ENCODE measurements at places on chromosomes 3 and 15.

DNA sequence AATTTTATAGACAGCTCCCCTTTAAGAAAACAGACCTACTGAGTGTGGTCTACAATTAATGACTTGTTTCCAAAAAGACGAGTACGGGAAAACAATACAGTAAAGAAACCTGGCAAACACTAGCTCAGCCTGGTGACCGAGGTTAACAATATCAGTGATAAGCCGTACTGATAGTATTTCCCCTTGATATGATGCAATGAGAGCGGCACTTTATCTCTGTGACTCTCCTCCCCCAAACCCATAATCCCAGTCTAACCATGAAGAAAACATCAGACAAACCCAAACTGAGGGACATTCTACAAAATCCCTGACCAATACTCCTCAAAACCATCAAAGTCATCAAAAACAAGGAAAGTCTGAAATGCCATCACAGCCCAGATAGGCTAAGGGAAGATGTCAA is 8.2 kb downstream of the DENND4A start:
- DNase-seq: no peak

GRCh38 chr3:36843065-36844051 is 79.0 kb upstream of the DCLK3 start:
- DNase-seq: peak; percentile 22

GRCh38 chr15:87686841-87687522 is 569.6 kb downstream of the NTRK3 start:
- no peak for DNase-seq

GRCh38 chr3:184259396-184259877 is 1.9 kb downstream of the CAMK2N2 start:
- no peak for DNase-seq

DNA sequence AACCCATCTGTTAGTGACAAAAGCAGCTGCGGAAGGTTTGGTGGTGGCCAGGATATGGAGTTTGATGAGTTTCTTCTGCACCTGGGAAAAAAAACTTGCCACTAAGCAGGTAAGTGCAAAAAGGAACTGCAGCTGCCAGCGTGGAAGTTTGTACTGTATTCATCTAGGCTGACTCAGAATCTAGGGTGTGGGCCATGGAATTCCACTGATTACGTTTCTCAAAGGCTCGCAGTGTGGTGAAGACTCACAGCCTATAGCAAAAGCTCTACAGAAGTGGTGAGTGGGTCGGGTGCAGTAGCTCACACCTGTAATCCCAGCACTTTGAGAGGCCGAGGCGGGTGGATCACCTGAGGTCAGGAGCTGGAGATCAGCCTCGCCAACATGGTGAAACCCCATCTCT is 334.6 kb upstream of the GRM7 start:
- DNase-seq: no peak

- no peak for DNase-seq
Observed at GRCh38 chr3:193564012-193564411, 9.3 kb upstream of the ATP13A4 start.

GRCh38 chr3:13249664-13250390 is 170.3 kb downstream of the NUP210 start:
- no peak for DNase-seq

DNA sequence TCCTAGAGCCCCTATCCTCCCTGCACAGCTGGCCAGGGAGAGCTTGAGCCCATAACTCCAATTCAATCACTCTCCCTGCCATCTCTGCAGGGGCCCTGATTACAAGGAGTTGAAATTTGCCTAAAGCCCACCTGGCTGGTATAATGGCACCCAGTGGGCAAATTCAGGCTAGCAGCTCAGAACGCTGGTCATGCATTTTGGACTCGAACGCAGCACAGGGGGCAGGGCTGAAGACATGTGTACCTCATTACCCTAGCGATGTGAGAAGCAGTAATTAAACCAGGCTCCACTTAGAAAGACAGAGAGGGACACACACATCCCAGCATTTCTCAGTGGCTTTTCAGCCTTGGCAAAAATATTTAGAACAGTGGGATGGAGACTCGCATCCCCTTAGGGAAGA is 3.2 kb downstream of the INSYN1 start:
- DNase-seq: no peak

GRCh38 chr3:3848923-3849275 is 49.7 kb downstream of the LRRN1 start:
- no peak for DNase-seq

DNA sequence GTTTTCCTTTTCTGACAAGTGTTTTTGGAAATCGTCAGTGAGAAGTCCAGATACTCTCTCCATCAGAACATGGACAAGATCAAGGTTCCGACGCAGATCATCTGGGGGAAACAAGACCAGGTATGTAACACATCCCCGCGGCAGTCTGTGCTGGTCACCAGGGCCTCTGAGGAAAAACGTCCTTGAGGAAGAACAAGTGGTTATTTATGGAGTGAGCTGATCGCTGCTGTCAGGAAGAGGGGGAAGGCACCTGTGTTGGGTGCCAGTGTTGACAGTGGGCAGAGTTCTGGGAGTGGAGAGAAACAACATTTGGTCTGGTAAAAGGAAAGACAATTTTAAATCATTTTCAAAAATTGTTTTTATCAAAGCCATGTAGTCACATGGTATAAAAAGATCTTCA is 20.7 kb upstream of the RPP14 start:
- no peak for DNase-seq

DNA sequence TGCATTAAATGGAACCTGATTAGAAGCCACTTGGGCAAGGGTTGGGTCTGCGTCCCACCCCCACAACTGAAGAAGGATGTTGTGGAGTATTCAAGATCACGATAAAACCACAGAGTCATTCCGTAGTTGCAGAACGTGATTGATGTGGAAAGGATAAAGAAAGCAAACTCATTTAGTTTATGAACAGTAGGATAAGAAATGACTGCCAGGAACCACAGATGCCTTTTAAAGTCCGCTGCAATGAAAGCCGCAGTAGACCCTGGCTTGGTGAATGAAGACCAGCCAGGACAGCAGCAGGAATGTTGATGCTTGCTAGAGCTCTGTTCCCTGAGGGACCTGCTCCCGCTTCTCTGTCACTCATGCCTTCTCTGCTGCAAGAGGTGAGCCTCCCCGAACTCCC is 111.5 kb downstream of the GABRG3 start:
- DNase-seq: no peak

DNA sequence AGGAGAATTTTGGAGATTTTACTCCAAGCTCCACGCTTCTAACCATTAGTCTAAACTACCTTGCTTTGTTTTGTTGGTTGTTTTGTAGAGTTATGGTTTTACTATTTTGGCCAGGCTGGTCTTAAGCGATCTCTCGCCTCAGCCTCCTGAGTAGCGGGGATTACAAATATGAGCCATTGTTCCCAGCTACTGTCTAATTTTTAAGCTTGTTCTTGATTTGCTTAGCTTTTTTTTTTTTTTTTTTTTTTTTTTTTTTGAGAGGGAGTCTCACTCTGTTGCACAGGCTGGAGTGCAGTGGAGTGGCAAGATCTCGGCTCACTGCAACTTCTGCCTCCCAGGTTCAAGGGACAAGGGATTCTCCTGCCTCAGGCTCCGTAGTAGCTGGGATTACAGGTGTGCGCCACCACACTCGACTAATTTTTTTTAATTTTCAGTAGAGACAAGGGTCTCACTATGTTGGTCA is 28.5 kb downstream of the EFCAB12 start:
- DNase-seq: no peak

- no peak for DNase-seq
Observed at GRCh38 chr3:27456554-27456953, 27.6 kb downstream of the SLC4A7 start.

DNA sequence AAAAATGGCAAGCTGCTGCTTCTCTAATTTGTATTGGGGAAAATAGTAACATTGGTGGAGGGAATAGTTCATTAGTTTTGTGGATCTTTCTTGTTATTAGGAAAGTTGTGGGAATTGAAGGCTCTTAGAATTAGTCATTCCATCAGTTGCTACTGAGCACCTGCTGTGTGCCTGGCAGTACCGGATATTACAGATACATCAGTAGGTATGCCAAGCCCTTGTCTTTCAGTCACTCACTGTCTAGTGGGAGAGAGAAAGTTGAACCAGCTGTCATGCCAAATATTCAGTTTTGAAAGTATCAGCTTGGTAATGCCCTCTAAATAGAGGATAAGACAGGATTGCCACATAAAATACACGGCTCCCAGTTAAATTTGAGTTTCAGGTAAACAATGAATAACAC is 32.5 kb downstream of the IGSF10 start:
- no peak for DNase-seq

DNA sequence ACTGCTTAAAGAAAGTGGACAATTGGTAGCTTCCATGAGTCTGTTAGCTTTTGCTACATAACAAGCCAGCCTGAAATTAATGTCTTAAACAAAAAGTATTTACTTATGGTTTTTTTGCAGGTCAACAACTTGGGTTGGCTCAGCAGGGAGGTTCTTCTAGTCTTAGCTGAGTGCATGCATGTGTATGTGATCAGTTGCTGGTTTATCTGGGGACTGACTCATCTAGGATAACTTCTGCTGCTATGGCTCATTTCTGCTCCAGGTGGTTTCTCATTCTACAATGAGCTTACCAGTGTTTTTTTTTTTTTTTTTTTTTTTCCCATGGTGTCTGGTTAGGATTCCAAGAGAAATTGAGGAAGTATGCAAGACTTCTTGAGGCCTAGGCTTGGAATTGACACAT is 244.7 kb downstream of the NSUN3 start:
- DNase-seq: no peak

DNA sequence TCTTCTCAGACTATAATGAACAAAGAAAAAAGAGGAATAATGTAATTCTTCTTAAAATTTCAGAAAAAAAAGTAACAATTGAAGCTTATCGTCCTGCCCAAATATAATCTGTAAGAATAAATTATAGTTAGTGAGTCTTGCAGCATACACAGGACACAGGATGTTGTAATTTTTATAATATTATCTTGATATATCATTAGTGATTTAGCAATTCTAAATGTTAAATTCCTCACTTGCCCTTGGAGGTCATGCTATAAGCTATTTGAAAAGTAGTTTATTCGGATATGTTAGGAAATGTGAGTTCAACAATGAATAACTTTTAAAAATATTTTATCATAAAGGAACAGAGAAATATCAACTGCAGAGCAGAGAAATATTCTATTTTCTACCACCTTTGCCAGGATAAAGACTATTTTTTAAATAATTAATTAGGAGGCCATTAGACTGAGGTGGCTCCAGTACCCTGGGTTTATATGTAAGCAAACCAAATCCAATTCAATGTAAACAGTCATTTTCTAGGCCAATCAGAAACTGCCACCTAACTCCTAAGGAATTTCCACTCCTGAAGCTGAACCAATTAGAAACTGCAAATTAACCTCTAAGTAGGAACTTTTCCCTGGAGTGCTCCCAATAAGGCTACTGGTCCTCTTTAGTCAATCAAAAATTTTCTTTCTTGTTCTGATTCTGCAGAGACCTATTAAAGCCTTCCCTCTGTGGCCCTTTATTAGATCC is 1109.3 kb downstream of the ROBO2 start:
- DNase-seq: no peak

DNA sequence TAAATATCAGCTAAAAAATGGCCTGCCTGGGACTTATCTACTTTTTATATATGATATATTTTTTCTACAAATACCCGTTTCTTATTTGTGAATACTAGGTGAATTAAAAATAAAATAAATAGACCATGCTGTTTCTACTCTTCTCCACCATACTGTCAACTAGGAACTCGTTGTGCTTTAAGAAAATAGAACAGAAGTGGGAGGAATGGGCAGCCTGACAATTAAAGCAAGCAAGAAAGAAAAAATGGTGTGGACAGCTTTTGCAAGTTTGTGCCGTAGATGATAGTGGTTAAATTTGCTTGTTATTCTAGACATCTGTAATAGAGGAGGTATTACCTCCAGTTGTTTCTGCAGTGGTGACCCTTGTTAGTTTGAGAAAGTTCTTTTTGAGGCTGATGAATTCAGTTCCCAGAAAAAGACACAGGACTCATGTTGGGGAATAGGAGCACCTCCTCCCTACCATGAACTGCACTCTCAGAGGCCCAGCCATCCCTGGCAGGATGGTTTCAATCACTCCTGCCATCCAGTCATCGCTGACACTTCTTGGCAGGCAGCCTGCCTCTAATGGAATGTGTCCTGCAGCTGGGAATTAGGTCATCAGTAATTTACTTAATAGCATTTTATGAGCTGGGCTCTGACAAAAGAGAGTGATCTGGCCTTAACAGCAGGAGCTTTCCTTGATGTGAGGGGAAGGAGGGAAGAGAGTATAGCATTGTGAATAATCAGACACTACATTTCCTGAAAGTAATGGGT is 105.0 kb upstream of the GAP43 start:
- no peak for DNase-seq

- DNase-seq: no peak
Observed at GRCh38 chr15:95249524-95249923, 1018.2 kb downstream of the MCTP2 start.

DNA sequence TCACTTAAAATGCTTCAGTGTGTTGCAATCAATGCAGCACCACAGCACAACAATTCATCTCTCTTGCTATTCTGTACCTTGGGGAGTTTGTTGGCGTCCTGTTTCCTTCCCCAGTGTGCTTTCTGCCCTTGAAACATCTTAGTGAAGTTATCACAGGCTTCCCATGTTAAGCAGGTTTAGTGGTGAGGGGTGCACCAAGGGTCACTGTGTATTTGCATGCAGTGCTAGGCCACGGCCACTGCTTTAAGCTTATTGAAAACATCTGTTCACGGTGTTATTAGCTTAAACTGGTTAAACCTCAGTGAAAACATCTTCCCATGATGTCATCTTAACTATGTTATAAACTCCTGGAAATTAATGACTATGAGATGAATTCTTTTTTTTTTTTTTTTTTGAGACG is 217.3 kb upstream of the GOLIM4 start:
- DNase-seq: no peak

GRCh38 chr3:101131767-101132166 is 138.5 kb upstream of the ABI3BP start:
- DNase-seq: no peak

GRCh38 chr15:63054985-63055384 is 12.4 kb downstream of the TPM1 start:
- no peak for DNase-seq

DNA sequence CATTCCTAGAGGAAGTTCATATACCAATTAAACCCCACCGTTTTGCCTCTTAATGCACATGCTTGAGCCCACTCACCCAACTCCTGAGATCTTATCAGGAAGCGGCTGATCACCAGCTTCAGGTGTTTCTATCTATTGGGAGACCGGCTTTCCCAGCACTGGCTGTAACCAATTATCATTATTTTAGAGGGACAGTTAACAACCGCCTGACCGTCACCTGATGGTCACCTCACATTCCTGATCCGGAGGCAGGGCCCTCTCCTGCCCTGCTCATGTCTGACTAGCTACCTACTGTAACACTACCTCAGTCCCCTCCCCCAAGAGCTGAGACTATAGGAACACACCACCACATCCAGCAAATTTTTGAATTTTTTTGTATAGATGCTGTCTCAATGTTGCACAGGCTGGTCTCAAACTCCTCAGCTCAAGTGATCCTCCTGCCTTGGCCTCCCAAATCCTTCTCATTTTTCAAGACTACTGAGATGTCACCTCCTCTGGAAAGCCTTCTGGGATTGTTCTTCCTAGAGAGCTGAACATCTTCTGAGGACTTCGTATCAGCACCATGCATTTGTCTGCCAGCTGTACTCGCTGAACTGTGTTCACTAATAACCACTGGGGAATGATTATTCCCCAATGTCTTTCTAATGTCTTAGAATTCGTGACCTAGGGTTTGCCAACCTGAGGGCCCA is 84.8 kb downstream of the LSM3 start:
- DNase-seq: no peak

GRCh38 chr3:191592105-191592504 is 131.1 kb downstream of the PYDC2 start:
- no peak for DNase-seq

- DNase-seq: no peak
Observed at GRCh38 chr3:2106438-2106837, 7.8 kb downstream of the CNTN4 start.
